ENCODE measurements at places on chromosomes 5 and 9.

GRCh38 chr5:1772634-1773033 is 27.0 kb downstream of the MRPL36 start:
- DNase-seq = no peak

DNA sequence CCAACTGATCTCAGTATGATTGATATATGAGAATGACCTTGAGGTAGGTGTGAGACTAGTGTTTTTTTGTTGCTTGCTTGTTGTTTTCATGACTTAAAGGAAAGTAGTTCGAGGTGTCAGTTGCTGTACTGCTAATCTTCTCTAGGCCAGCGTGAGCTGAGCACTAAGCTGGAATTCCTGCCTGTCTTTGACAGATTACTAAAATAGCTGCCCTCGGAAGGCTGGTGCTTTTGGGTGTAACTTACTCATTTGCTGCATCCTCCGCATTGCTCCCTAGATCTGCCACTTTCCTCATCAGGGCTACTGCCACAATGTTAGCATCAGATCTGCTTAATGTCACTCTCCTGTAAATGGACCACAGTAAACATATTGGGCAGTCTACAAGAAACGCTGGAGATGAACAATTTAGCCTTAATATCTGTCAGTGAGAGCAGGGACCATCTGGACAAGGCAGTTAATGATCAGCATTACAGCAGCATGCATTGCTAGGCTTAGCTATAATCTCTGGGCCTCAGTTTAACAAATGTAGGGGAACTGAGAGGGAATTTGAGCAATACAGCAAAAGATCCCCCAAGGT is 106.6 kb upstream of the CDH6 start:
- DNase-seq = no peak

- DNase-seq = no peak
Observed at GRCh38 chr5:96714450-96714849, 52.3 kb downstream of the CAST start.

DNA sequence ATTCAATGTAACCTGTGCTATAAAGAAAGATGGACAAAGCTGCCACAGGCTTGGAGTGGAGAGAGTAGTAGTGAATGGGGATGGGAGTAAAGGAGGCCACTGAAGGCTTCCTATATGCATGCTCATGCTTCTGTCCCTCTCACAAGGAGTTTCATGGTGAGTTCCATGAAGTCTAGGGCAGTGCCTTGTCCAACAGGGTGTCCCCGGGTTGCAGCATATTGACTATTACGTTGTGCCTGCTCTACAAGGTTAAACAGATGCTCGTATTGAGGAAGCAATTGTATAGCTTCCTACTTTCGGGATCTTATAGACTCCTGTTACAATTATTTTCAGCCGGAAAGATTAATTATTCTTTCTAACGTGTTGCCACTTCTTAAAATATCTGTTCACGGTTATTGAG is 129.1 kb upstream of the PIK3R1 start:
- no peak for DNase-seq

- DNase-seq = no peak
Observed at GRCh38 chr5:81283976-81284375, 17.4 kb upstream of the ZCCHC9 start.

- DNase-seq = no peak
Observed at GRCh38 chr9:10228082-10228481, 384.7 kb downstream of the PTPRD start.

Measured in CD8-positive, alpha-beta memory T cell (primary cell).